ENCODE measurements at places on chromosomes 2 and 18.

GRCh38 chr2:88669482-88670214, 21.8 kb upstream of the RPIA start:
- peak; percentile 51 for DNase-seq

- DNase-seq, result no peak
Observed at GRCh38 chr2:239720361-239721360, 304.5 kb downstream of the NDUFA10 start.

DNA sequence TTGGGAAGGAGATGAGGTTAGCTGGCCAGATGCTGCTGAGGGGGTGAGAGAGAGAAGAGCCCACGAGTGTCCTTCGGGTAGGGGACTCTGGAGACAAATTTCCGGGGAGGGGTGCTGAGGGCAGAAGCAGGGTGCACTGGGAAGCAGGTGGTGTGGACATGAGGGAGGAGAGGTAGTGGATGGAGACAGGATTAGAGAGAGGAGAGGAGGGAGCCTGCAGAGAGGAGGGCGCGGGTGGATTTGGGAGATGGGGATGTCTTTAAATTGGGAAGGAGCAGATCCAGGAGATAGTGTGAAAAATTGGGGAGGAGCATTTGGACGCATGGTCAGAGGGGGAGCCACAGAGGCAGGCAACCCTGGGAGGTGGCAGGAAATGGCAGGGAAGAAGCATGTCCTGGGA, 154.7 kb downstream of the DYSF start:
- DNase-seq, result no peak

DNA sequence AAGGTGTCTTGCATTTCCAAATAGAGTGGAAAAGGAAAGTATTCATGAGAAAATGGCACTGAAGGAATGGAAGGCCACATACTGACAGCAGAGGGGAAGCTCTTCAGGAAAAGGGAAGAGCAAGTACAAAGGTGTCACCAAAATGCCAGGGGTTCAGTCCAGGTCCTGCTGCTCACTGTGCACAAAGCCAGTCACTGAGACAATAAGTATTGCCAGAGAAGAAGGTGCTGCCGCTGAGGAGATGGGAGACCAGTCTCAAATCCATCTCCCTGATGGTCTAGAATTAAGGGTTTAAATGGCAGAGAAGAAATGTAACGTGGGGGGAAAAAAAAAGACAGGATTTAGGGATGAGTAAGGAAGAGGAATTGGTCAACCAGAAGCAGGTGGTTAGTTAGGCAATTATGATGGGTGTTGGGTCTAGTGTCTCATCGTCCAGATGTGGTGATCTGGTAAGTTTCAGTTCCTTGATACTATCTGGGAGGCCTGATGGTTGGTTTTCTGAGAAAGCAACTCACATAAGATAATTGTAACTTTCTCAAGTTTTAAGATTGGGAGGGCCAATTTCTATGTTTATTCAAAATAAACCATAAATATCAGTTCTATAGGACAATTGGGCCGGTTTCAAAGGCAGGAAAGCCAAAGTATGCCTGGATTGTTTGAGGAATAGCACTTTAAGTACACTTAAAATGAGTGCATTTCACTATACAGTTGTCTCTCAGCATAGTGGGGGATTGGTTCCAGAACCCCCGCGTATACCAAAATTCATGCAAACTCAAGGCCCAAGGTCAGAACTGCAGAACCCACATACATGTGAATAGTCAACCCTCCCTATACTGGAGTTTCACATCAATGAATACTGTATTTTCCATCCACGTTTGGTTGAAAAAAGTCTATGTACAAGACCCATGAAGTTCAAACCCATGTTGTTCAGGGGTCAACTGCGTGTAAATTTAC, 109.1 kb upstream of the DNAJC10 start:
- no peak for DNase-seq

DNA sequence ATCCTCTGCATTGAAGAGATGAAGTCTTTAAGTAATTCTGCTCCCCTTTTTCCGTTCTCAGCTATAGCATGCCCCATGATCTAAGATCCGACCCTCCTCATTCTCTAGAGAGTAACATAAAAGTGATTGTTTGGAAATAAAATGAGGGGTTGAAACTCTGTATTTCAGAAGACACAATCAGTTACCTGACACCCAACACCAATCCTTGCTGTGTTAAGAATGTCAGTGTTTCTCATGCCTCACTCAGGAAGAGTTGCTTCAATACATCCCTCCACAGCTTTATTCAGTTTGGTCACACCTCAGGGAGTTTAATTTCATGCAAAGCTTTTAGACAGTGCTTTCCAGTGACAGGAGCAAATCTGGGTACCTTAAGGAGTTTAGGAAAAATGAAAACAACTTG, 49.9 kb upstream of the RBBP8 start:
- DNase-seq, result no peak

DNA sequence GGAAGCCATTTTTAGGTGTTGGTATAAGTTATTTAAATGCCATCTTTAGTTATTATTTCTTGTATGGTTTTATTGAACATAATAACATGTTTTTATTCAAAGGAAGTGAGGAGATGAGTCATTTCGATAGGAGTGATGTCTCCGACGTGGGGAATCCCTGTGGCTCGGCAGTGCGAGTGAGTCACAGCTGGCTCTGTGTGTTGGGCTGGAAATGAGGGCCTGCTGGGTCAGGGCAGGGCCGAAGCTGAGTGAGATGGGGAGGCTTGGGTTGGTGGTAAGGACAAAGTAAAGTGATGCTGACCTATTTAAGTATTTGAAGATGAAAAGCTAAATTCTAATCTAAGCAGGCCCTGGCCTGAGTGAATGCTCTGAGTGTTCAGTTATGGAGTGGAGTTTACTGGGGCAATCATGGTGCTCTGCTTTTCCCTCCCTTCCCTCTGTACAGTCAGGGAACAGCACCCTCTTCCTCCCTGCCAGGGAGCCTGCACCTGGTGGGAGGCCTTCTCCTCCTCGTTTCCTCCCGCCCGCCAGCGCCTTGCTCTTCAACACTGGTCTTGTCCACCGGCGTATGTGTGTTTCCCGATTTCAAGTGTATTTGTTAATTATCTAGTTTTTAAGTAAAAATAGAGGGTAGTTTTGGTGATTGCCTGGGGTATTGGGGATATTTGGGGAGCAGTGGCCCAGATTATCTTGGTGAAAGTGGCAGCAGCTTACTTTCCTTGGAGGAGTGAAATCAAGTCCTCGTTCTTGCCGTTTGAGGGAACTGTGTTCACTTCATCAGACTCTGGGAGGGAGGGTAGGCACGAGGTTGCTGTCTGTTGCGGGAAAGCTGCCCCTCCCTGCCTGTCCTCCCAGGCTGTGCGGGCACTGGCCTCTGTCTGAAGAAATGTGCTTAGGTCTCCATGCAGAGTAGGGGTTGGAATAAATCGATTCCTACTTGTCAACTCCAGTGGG, 157.0 kb downstream of the LDLRAD4 start:
- DNase-seq, result peak; percentile 84

- no peak for DNase-seq
Observed at GRCh38 chr2:156511803-156512202, 75.6 kb downstream of the GPD2 start.

- no peak for DNase-seq
Observed at GRCh38 chr2:164808776-164809175, 32.8 kb downstream of the COBLL1 start.

GRCh38 chr18:79738581-79739439, 58.9 kb upstream of the KCNG2 start:
- DNase-seq, result no peak

GRCh38 chr18:76486038-76486437, 9.0 kb downstream of the ZNF516 start:
- no peak for DNase-seq

GRCh38 chr18:70181015-70181414, 24.5 kb downstream of the RTTN start:
- no peak for DNase-seq

- no peak for DNase-seq
Observed at GRCh38 chr2:70999362-70999761, 4.7 kb upstream of the TEX261 start.

All from CD4-positive, alpha-beta T cell treated with Interleukin-2 at 100 ng/mL for 4 hours (primary cell).